ENCODE measurements at places on chromosomes 2 and 18.

- no peak for DNase-seq
Measured at GRCh38 chr2:65436824-65437221, 4.4 kb upstream of the SPRED2 start.

GRCh38 chr2:150063432-150063889, 424.0 kb downstream of the RND3 start:
- DNase-seq = no peak

DNA sequence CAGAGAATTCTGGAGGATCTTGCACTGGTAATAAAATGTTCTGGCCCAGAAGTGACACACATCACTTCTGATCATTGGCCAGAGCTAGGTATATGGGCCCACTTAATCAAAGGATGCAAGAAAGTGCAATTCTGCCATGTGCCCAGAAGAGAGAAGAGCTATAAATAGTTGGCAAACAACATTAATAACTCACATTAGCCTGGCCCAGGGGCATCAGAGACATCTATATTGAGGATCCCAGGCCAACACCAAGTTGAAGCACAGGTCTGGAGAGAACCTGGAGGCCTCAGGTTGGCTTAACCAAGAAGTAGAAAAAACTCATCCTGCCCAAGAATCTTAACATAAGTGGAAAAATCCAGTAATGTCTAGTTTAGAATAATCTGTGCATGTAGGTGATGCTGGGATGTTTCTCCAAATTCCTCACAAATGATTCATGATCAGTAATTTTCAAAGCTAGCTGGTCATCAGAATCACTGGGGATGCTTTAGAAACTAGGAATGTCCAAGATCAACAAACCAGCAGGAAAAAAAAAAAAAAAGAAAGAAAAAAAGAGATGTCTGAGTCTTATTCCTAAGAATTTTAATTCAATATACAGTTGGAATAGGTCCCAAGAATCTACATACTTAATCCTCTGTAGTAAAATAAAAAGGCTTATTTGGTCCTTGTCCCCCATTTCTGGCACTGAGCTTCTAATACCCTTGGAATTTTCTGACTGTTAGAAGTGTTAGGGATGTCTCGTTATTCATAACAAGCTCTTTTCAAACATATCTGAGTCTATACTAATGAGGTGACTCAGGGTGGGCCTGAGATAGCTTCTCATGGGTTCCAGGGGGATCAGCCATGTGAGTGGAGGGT, 35.0 kb upstream of the EVA1A start:
- DNase-seq = no peak

GRCh38 chr2:144261966-144262365, 258.0 kb downstream of the ZEB2 start:
- DNase-seq = no peak

DNA sequence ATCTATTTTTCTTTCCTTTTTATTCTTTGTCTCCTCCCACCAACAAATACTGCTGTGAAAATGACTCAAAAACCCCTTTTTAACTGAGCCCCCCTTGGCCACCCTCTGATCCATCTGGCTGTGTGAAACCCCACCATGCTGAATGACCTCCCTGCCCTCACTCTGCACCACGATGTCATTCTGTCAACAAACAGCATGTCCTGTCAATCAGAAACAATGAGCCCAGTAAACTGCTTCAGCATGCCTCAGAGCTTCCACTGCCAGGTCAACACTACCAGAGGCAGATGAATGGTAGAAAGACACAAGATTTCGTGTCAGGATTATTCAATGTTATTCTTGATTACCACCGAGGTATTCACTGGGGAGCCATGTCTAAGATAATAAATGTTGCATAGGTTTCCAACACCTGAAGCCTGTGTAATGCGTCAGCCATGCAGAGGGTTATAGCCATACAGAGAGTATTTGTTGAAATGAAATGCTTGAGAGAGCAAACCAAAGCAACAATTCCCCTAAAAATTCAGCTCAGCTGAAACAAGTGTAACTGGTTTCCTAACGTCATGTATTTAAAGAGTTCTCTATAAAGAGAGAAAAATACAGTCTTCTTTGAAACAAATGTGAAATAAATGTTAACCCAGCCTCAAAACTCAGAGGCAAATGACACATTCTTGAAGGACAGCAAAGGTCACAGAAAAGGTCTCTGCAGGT, 76.7 kb downstream of the LRP2 start:
- DNase-seq = no peak

GRCh38 chr2:19529677-19530076, 171.3 kb upstream of the OSR1 start:
- DNase-seq = no peak

- no peak for DNase-seq
Measured at GRCh38 chr2:99918389-99918788, 224.0 kb downstream of the AFF3 start.

GRCh38 chr2:43448822-43449110, 147.1 kb downstream of the THADA start:
- DNase-seq = no peak

DNA sequence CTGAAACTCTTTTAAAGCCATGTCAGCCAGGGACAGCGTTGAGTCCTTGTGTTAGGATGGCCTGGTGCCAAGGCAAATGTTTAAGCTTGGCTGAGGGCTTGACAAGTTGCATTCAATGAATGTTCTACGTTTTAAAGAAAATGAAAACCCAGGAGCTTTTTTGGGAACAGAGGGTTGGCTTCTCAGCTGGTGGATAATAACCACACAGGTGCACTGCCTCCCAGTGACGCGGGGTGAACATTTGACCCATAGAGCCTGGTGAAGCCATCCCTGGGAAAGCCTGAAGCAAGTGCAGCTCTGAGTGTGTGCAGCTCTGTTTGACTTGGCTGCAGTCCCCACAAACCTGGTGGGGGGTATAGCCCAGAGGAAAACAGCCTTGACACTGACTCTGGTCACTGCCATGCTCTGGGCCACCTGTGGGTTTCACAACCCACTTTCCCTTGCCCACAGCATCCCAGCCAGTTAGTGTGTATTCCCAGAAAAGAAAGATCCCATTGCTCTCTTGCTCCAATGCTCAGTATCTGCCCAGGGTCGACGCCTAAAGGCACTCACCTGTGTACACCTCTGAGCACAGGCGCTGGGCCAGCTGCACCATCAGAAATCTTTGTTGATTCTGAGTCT, 874.9 kb downstream of the RNF144A start:
- DNase-seq = no peak

GRCh38 chr2:165173215-165173614, 30.6 kb downstream of the SCN3A start:
- no peak for DNase-seq

DNA sequence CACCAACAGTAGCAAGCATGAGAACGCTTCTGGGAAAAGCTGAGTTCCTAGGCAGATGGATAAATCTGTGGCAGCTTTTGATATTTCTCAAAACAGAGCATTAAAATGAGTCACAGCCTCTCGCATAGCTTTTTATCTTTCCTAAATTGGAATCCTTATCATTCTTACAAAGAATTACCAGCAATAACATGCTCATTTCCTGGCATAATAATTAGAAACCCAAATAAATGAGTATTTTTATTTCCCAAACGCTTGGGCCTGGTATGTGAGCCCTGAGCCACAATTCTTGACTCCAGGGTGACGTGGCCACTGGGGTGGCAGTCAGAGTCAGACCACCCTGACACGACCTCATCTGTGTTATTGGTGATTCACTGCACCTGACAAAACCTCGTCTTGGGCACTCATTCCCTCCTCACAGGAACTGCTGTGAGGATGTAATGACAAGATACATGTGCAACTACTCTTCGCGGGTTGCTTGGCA, 210.7 kb downstream of the ARL4C start:
- no peak for DNase-seq

All from stimulated activated CD4-positive, alpha-beta T cell treated with anti-CD3 and anti-CD28 coated beads, Interleukin-1b, Interleukin-23, amount 100 ng/mL, for 1 hour (primary cell).